ENCODE measurements at places on chromosomes 4 and X. TPM values are rescaled to one million over a fixed set of nuclear protein-coding genes. Genes with fewer than 3 reads are reported as not detected.

The CSAG3 gene
- polyA plus RNA-seq, result 1.2 TPM

The USP17L11 gene
- polyA plus RNA-seq, result not detected

The PKD2 gene
- polyA plus RNA-seq, result 54.8 TPM

The SPATA18 gene
- polyA plus RNA-seq, result 0.09 TPM

The SLC16A2 gene
- 14.5 TPM for polyA plus RNA-seq

The FRG2 gene
- polyA plus RNA-seq, result not detected

The TRIM75 gene
- polyA plus RNA-seq, result not detected

The PABPC5 gene
- polyA plus RNA-seq, result 2.7 TPM

The TMPRSS11D gene
- polyA plus RNA-seq, result not detected

The SH2D1A gene
- polyA plus RNA-seq, result not detected

The CT55 gene
- not detected for polyA plus RNA-seq

The CFI gene
- not detected for polyA plus RNA-seq

The SPON2 gene
- polyA plus RNA-seq, result 0.57 TPM

The GYPB gene
- polyA plus RNA-seq, result not detected
